SK-N-MC (cell line): ENCODE measurements at places on chromosomes 1 and 21.

GRCh38 chr1:54391450-54392209 is 14.6 kb downstream of the SSBP3 start:
- DNase-seq = no peak

- no peak for DNase-seq
These were observed 13.6 kb downstream of the TARDBP start for GRCh38 chr1:11026052-11026451.

DNA sequence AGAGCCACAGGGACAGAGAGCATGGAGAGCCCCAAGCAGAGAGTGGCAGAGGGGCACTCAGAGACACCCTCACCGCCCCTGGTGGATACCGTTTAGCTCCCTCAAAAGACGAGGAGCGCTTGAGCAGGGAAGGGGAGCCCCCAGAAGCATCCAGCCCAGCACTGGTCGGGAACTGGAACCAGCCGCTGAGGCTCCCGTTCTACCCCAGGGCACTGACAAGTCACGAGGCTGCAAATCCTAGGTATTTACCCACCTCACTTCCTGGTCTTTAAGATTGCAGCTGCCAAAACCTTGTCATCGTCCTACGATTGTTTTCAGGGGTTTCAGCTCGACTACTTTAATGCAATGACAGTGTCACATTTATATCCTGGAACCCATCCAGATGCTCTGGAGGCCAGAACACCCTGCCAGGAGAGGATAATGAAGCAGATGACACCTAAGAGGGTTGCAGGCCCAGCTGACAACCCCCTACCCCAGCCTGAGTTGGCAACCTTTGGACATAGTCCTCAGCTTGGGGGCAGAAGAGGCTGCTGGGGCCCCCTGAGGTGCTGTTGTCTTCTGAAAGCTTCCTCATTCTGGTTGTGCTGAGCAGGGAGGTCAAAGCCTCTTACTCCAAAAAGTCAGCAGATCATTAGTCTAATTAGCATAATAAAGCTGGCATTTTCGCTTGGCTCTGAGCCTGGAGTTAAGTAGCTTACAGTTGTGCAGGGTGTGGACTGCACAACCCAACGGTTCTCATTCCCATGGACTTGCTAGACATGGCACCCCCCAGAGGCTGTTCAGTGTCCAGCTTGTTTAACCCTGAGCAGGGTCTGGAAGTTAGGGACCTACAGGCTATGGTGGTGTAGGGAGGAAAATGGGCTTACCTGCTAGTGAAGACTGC is 20.6 kb upstream of the BACE2 start:
- no peak for DNase-seq

DNA sequence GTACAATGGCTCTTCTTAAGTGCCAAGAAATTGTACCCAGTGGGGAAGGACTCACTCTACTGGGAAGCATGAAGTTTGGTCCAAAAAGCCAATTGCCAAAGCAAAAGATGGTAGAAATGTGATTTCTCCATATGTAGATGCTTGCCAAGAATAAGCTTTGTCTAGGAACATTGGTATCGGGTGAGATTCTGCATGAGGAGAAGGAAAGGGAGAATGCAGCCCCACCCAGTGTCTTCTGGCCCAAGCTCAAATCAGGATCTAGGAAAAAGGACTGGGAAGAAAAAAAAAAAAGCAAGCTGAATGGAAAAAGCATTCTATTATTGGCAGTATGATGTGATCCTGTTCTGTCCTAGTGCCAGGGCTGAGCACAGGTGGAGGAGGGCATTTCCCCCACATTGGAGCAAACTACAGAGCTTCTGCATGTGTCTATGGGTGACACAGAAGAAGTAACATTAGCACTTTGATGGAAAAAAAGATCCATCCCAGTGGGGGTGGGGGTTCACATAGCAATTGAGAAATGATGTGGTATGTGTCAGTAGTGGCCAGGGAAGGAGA is 226.6 kb downstream of the KCNH1 start:
- no peak for DNase-seq

- DNase-seq = no peak
These were observed 153.4 kb upstream of the CAMK1G start for GRCh38 chr1:209430107-209430506.

DNA sequence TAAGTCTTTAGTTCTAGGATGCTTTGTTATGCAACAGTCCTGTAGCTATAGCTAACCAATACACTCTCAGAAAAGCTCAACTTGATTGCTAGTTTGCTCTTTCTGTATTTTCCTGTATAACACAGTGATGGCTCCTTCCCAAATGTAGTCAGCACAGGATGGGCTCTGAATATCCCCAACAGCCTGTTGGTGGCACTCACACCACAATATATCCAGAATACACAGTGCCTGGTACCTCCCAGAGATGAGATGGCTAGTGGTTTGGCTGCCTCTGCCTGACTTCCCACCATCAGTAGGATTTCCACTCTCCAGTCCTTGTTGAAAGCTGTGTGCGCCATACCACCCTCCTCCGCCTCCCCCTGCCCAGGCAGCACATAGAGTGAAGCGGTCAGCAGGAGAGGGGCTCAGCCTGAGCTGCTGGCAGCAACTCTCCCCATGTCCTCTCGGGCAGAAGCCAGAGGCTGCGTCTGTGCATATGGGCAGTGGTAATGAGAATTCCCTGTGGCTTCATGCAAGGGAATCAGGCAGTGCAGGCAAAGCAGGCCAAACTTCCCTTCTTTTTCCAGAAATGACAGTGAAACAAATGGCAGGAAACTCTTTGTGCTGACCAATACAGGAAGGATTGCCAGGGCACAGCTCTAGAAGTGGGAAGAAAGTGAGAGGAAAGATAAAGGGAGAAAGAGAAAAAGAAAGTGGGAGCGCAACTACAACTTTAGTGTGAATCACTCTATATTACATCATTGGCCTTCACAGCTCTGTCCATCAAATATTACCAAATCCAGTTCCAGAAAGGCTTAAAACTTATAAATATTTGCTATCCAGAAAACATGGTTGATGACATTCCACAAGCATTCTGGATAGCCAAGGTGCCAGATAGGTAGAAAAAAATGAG is 49.7 kb downstream of the LMX1A start:
- no peak for DNase-seq

- DNase-seq = no peak
These were observed at the start of gene TMEM269 for GRCh38 chr1:42784946-42785693. TMEM269 (plus strand) TSS chr1:42784991; CDS start chr1:42789894, 4,903 bp downstream.

DNA sequence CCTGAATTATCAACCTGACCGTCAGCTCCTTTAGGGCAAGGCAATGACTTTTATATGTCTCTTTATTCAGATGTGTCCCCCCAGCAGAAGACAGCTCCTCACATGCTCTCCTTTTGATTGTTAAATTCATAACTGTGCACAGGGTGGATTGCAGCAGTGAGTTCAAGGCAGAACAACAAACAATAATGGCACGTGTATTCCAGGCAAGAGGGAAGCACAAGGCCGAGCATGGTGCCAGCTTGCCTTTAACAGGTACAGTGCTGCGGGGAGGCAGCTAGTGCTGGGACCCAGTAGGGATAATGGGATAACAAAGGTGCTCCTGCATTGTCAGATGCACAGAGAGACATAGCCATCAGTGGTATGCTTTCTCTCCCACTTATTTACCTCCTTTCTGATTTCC is 248.4 kb downstream of the RHOU start:
- no peak for DNase-seq

DNA sequence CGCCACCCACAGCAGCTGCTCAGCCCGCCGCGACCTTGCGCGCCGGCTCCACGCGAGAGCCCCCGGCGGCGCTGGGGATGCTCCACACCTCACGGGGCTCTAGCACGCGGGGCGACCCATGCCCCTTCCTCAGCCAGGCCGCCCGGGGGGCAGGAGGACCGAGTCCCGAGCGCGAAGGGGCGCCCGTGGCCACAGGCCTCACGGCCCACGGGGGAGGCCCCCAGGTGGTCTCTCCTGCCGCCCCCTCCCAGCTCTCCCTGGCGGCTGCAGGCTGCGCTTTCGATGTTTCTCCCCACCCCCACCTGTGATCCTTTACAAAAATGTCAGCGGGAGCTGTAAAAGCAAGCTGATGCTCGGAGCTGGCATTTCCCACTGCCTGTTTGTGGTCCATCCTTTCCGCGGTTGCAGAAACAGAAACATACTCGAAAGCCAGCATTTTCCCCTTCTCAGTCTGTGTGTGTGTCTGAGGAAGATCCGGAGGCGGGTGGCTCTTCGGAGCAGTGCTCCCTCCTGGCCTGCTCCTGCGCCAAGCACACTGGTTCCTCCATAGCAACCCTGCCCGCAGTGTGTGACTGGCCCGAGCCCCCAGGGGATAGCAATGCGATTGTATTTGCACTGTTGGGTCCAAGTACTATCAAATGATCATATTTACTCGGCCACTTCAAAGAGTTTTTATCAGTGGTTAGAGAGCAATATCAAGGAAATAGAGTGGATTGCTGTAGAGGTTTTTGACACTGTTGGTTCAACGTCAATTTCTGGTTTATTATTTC is 2.1 kb downstream of the KIF26B start:
- DNase-seq = no peak

DNA sequence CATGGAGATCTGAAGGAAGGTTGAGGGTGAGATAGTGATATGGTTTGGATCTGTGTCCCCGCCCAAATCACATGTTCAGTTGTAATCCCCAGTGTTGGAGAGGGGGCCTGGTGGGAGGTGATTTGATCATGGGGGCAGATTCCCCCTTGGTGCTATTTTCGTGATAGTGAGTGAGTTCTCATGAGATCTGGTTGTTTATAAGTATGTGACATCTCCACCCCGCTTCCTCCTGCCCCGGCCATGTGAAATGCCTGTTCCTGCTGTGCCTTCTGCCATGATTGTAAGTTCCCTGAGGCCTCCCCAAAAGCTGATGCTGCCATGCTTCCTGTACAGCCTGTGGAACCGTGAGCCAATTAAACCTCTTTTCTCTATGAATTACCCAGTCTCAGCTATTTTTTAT is 451.9 kb upstream of the VAMP3 start:
- DNase-seq = no peak

DNA sequence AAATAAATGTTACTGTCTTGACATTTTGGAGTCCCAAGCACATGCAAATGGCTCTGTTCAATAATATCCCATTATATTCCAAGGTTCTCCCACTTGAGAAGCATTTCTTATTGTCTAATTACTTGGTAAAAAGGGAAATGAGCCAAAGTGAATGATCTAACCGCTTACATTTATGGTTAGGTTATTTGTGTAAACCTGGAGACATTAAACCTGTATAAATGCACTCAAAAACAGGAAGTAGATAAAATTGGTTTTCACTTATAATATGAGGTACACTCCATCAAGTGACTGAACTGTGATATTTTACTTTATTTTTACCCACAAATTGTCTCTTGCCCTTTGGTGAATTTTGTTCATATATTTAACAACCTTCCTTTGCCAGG is 26.8 kb downstream of the KIF1B start:
- no peak for DNase-seq

DNA sequence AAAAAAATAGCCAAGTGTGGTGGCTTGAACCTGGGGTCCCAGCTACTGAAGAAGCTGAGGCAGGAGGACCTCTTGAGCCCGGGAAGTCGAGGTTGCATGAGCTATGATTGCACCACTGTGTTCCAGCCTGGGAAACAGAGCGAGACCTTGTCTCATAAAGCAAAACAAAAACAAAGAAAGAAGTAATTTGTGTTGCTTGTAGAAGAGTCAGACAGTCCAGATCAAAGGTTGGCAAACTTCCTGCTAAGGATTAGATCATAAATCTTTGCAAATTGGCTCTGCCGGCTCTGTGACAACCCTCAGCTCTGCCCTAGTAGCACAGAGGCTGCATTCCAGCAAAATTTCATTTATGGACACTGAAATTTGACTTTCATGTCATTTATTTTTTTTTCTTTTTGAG is 19.0 kb upstream of the MFN2 start:
- DNase-seq = no peak

- no peak for DNase-seq
These were observed 6.7 kb upstream of the PINK1 start for GRCh38 chr1:20626524-20626923.

- no peak for DNase-seq
These were observed 12.1 kb upstream of the FAM131C start for GRCh38 chr1:16085522-16085921.

GRCh38 chr1:245938046-245938435 is 569.0 kb downstream of the SMYD3 start:
- no peak for DNase-seq

GRCh38 chr1:56516539-56517252 is 62.7 kb downstream of the PLPP3 start:
- DNase-seq = no peak

DNA sequence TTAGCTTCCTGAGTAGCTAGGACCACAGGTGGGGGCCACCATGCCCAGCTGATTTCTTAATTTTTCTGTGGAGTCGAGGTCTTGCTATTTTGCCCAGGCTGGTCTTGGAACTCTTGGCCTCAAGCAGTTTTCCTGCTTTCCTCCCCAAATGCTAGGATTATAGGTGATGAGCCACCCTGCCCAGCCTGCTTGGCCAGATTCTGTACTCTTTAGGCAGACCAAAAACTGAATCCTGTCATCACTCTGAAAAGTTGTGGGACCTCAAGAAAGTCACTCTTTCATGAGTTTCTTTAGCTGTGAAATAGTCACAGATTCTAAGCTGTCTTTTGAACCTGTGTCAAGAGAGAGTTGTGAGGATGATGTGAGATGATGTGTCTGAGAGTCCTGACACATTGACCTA is 105.4 kb downstream of the CAMTA1 start:
- DNase-seq = no peak

DNA sequence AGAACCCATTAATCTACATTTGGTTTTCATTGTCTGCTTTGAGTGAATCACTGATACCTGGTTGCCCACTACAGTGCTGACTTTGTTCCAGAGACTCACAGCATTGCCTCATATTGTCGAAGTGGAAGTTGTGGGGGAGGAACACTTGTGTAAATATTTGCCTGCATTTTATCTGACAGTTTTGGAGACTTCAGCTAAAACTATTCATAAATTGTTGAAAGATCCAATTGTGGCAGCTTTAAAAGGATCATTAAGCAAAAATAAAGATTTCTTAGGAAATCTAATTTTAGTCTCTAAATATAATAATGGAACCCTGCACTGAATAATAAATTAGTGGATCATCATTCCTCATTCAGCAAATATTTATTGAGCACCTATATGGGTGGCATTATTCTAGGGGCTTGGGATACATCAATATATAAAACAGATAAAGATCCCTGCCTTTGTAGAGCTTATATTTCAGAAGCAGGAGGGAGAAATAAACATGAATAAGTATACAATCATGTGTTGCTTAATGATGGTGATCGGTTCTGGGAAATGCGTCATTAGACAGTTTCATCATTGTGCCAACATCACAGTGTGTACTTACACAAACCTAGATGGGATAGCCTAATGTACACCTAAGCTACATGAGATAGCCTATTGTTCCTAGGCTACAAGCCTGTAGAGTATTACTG is 73.5 kb downstream of the OSBPL9 start:
- no peak for DNase-seq

GRCh38 chr1:150995896-150996295 is 10.8 kb downstream of the MINDY1 start:
- DNase-seq = no peak

DNA sequence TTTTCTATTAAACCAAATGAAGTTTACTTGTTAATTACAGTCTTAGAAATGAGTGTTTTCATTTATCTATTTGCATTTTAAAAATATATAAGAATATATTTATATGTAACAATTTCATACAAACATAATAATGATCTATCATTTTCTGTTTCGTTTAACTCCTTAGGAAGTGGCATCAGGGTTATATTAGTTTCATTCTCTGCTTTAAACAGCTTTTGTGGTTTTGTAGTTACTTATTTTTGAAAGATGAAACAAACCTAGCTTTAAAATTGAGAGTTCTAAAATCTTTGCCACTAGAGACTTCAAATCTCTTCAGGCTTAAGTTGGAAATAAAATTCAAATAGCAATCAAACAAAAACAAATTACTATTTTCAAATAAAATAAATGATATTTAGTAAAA is 2110.6 kb downstream of the MRPL39 start:
- DNase-seq = no peak

- no peak for DNase-seq
These were observed 618 bp downstream of the JAM2 start for GRCh38 chr21:25639551-25640201.

- DNase-seq = no peak
These were observed 12.5 kb downstream of the EPS15 start for GRCh38 chr1:51506537-51506936.
